ENCODE measurements at places on chromosomes 6 and 20. TPM values are rescaled to one million over a fixed set of nuclear protein-coding genes. Genes with fewer than 3 reads are reported as not detected.

ACSS1 gene
- total RNA-seq: 113 TPM

ADAM33 gene
- 0.12 TPM for total RNA-seq

SLC2A4RG gene
- 211 TPM for total RNA-seq

TREML2 gene
- total RNA-seq: not detected

All from Caco-2 (cell line).